ENCODE measurements at places on chromosomes 5 and 9.

DNA sequence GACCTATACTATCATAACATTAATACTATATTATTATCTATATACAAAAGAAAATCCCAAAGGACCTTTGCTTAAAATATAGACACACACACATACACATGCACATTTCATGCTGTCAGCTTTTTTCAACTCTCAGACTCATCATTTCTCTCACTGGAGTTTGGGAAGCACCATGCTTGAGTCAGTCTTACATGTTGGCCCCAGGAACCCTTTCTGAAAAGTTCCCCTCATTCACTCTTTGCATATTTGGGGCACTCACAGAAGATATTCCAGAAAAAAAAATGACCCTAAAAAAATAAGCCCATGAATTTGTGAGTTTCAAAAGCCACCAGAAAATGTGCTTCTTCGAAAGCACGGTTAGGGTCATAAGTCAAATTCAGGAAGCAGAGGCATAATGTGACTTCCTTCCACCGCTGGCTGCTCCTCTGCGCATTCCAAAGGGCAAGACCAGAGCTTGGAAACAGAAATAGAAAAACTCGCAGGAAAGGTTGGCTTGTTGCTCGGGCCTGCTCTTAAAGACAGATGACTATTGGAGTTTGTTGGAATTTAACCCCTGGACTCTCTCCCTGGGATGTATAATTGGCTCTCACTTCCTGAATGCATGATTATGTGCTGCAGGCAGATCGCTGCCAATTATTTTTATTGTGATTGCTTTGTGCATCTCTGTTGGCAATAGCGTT is 129.7 kb upstream of the IQGAP2 start:
- no peak for DNase-seq

DNA sequence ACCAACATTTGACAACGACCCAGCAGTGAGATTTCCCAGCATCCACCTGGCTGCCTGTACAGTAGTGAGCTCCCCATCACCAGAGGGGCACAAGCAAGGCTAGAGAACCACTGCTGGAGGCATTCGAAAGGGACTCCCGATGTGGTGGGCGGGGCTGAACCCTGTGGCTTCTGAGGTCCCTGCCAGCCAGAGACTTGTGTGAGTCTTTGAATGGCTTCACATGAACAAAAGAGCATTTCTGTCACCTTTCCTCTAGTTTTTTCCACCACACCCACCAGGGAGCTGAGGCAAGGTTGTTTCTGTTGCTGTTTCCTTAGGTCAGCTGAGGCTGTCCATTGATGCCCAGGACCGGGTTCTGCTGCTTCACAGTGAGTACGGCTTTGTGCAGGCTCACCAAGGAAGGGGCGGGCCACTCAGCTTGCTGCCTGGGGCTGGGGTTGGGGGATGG is 15.7 kb downstream of the RGS3 start:
- peak; percentile 21 for DNase-seq

DNA sequence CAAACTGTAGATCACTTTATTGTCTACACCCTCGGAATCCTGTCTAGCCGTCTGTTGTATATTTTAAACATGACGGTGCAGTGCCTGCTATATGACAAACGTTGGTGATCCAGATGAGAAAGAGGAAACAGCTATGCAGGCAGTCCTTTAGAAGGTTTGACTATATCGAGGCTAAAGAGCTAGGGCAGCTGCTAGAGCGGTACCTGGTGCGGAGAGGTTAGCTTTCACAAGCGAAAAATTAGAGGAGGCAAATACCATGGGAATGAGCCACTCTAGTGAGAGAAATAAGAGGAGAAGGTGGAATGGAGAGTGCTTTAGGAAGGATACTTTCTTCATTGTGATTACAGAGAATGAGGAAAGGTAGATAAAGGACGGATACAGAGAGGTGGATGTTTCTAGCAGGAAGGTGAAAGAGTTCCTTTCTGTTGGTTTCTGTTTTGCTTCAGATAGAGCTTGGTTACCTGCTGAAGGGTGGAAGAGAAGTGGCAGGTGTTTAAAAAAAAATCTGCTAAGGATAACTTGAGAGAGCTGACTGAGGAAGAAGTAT is 959 bp upstream of the FBXL17 start:
- no peak for DNase-seq

DNA sequence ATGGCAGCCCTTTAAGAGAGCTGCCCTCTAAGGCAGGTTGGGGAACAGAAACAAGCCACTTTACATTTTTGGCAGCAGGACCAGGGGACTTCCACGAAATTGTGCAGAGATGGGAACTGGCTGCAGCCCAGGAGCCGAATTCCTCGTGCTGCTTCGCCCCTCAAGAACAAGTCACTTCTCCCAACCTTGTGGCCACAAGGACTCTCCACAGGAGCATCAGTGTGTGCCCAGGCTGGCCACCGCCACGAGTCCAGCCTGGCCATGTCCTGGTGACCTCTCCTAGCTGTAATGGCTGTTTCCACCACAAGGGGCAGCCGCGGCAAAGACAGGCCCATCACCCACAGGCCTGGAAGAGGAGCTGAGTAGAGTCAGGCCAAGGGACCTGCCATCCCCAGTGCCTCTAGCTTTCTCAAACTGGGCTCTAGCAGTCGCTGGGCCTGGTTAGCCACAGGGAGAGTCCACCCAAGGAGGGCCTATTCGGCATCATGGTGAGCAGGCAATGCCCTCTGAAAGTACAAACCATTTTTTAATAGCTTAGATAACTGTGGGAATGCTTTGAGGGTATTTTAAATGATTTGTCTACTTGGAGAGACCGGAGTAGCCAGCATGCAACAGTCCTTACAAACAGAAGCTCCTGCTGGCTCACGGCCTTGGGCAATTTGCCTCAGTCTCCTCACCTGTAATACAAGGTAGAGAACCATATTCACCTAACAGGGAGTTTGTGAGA is 129.0 kb downstream of the COL23A1 start:
- peak; percentile 30 for DNase-seq

DNA sequence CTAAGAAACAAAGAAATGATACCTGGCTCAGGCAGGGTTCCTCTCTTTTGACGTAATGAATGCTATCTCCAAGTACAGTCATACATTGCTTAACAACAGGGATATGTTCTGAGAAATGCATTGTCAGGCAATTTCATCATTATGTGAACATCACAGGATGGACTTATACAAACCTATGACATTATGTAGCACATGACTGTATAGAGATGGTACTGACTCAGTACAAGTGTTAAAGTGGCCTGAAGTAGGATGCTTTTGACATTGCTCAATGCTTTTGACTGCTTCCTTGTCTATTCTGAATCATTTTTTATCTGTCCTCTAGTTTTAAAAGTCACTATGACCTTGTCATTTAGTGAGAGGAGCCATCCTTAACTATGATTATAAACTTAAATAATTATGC is 147.6 kb downstream of the NR2F1-AS1 start:
- DNase-seq, result no peak

- no peak for DNase-seq
Measured at GRCh38 chr5:145110834-145111233, 724.3 kb downstream of the PRELID2 start.

All from activated naive CD4-positive, alpha-beta T cell treated with Interleukin-2 at 50 U/mL for 16 hours (primary cell).